A549 treated with Mapracorat at 1 μM for 4 hours (cell line): ENCODE measurements at places on chromosomes 1 and 21. TPM values are rescaled to one million over a fixed set of nuclear protein-coding genes. Genes with fewer than 3 reads are reported as not detected.

HES4 gene
- 22.0 to 73.2 TPM (median 67.5 TPM) in 5 replicates for total RNA-seq

LCE3A gene
- total RNA-seq, result not detected in 5 replicates

LCK gene
- not detected in 5 replicates for total RNA-seq

FAM72A gene
- 8.6 to 12.0 TPM (median 10.1 TPM) in 5 replicates for total RNA-seq

GSTM2 gene
- 2.9 to 3.6 TPM (median 3.4 TPM) in 5 replicates for total RNA-seq

CFHR4 gene
- total RNA-seq, result not detected in 5 replicates

IL12RB2 gene
- total RNA-seq, result 0.05 to 0.18 TPM (median 0.10 TPM) in 5 replicates

TMEM269 gene
- total RNA-seq, result 0.06 to 0.32 TPM (median 0.12 TPM) in 4 of 5 replicates, not detected in the other

SLC30A10 gene
- 0.06 to 0.10 TPM (median 0.09 TPM) in 3 of 5 replicates, not detected in the others for total RNA-seq

DNAJC8 gene
- 70.3 to 77.6 TPM (median 70.9 TPM) in 5 replicates for total RNA-seq

HCN3 gene
- 4.0 to 6.8 TPM (median 4.6 TPM) in 5 replicates for total RNA-seq

AGRN gene
- 70.3 to 123 TPM (median 118 TPM) in 5 replicates for total RNA-seq

ATAD3C gene
- total RNA-seq, result not detected in 5 replicates

FCRL6 gene
- total RNA-seq, result not detected in 5 replicates

HES2 gene
- total RNA-seq, result 2.6 to 5.7 TPM (median 5.2 TPM) in 5 replicates

ETS2 gene
- total RNA-seq, result 86.7 to 116 TPM (median 97.1 TPM) in 5 replicates

MPL gene
- 0.23 TPM in 1 of 5 replicates, not detected in the others for total RNA-seq

CSDE1 gene
- total RNA-seq, result 118 to 154 TPM (median 130 TPM) in 5 replicates

CELA3B gene
- not detected in 5 replicates for total RNA-seq

KCNK2 gene
- total RNA-seq, result 0.09 to 0.10 TPM in 2 of 5 replicates, not detected in the others

RXFP4 gene
- total RNA-seq, result not detected in 5 replicates

LHX8 gene
- total RNA-seq, result 0.87 to 1.2 TPM (median 0.93 TPM) in 5 replicates

S100A16 gene
- 481 to 560 TPM (median 517 TPM) in 5 replicates for total RNA-seq

DISP1 gene
- 1.5 to 2.1 TPM (median 1.8 TPM) in 5 replicates for total RNA-seq

SCNM1 gene
- total RNA-seq, result 44.5 to 47.6 TPM (median 46.1 TPM) in 5 replicates

AKNAD1 gene
- total RNA-seq, result 0.78 to 2.5 TPM (median 1.2 TPM) in 5 replicates

CYYR1 gene
- not detected in 5 replicates for total RNA-seq

NPR1 gene
- total RNA-seq, result 1.2 to 2.1 TPM (median 1.6 TPM) in 5 replicates

CATSPERE gene
- 0.06 to 0.08 TPM (median 0.07 TPM) in 3 of 5 replicates, not detected in the others for total RNA-seq

FAM72B gene
- 5.3 to 7.2 TPM (median 6.1 TPM) in 5 replicates for total RNA-seq
